ENCODE measurements at places on chromosomes 13 and 19.

DNA sequence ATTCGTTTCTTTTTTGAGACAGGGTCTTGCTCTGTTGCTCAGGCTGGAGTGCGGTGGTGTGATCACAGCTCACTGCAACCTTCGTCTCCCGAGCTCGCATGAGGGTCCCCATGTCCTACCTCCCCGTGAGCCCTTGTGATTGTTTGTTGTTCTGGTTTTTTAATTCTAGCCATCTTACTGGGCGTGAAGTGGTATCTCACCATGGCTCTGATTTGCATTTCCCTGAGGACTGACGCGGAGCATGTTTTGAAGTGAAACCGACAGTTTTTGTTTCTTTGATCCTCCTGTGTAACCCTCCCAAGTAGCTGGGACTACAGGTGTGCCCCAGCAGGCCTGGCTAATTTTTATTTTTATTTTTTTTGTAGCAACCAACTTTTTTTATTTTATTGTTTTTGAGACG, 21.7 kb downstream of the GNG7 start:
- DNase-seq, result no peak

- DNase-seq, result peak; percentile 89
Observed at GRCh38 chr19:1266129-1266915, 2.8 kb upstream of the CIRBP start.

DNA sequence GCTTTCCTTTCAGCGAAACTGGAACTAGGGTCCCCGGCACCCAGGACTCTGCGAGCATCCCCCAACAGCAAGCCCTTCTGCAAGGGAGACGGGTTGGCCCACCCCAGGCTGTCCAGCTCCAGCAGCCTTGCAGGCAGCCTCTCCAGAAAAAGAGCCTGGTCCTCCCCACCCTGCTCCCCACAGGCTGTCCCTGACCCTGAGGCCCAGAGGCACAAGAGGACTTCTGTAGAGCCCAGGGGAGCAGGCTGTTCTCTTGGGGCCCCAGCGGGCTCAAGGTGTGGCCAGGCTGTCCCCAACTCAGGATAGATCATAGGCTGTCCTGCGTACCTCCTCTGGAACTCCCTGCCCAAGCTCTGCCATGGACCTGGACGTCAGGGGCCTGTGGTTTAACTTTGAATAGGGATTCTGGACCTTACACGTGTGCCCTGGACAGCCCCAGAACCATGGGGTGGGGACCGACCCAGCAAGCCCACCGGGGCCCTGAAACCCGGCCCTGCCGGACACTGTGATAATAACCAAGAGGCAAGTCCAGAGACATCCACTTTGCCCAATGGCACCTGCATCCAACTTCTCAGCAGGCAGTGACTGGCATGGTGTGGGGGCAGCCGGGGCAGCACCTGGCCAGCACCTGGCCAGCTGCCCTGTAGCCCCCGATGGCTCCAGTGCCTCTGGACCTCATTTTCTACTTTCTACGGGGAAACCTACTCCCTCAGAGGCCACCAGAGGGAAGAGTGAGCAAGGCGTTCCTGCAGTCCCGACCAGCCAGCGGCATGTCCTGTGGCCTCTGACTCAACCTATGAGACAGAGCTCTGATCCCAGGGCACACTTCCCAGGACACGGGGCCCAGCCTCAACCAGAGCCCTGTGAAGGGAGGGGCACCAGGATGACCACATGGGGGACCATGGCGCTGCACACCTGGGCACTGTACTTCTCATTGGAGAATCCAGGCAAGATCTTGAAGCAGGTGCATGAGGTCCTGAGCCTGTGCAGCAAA, 50.9 kb upstream of the TPM4 start:
- peak; percentile 23 for DNase-seq

DNA sequence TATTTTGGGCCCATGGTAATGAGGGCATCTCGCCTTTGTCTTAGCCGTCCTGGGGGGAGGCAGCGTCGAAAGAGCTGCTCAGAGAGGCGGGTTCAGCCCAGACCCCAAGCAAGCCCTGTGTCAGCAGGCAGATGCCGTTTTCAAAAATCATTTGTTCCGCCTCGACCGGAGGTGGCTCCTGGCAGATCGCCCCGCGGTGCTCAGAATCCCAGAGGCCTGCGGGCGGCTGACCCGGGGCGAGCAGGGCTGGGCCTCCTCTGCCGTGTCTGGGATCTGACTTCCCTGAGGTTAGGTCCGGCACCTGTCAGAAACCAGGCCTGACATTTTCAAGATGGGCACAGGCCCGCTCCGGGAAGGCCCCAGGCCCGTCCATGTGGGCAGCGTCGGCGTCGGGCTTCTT, 36.1 kb downstream of the CRTC1 start:
- DNase-seq, result no peak

DNA sequence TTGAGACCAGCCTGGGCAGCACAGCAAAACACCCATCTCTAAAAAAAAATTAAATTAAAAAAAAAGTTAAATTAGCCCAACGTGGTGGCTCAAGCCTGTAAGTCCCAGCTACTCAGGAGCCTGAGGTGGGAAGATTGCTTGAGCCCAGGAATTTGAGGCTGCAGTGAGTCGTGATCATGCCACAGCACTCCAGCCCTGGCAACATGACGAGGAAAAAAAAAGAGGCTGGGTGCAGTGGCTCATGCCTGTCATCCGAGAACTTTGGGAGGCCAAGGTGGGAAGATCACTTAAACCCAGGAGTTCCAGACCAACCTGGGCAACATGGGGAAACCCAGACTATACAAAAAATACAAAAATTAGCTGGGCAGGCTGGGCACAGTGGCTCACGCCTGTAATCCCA, 2.2 kb upstream of the TMEM161A start:
- no peak for DNase-seq

DNA sequence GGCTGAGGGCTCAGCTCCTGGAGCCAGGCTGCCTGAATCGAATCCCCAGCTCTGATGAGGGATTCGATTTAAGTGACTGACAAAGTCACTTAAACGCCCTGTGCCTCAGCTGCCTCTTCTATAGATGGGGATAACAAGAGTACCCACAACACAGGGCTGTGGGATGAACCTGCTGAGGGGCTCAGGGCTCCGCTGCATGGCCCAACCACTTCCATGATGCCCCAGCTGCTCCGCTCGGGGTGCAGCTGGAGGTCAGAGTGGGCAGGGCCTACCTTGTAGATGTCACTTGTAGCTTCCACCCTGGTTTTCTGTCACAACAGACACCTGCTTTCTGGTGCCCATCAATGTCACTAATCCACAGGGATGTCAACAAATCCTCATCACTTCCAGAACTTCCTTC, 39.2 kb downstream of the STK24 start:
- no peak for DNase-seq

DNA sequence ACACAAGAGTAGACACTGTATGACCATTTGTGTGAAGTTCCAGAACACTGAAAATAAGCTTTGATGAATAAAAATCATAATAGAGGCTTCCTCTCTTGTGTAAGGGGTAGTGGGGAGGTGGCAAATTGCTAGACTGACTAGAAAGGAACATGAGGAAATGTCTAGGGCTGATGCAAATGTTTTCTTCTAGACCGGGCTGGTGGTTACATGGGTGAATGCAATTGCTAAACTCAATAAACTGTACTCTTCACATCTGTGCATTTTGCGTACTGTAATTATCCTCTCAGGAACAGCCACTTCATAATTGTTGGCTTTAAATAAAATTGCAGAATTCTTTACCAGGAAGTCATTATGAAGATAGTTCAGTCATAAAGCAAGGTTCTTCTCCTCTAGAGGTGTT, 5.2 kb upstream of the KBTBD7 start:
- DNase-seq, result peak; percentile 18

DNA sequence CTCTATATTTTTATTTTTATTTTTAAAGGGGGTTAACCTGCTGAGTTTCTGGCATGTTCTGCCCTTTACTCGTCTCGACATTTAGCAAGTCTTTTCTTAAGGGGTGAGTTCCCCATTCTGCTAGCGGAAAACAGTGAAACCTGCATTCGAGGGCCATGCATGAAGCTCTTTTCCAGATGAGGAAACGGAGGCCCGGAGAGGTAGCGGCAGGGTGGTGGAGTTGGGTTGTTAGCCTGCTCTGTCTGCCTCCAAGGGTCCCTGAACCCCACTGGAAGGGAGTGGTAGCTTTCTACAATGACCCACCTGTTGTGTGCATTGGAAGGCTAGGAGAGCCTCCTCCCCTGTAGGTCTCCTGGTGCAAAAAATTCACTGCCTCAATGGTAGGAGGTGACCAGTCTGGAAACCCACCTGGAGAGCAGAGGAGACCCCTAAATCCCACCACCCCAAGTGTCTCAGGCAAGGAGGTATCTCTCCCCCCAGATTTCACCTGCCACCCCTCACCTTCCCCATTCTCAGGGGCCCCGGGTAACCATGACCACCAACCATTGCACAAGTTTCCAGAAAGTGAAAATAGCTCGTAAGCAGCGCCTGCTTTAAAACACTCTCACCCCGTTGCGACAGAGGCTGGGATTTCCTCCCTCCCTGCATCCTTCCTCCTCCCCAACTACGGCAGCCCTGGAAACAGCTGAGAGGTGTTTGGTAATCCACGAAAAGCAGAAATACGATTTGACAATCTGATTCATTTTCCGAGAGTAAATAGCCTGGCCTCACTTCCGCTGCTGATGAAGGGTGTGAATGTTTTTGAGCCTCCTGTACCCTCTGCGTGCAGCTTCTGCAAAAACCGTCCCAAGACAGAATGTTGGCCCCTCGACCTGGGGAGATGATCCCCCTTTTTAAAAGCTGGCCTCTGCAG, 3.5 kb downstream of the KLF2 start:
- peak; percentile 23 for DNase-seq

DNA sequence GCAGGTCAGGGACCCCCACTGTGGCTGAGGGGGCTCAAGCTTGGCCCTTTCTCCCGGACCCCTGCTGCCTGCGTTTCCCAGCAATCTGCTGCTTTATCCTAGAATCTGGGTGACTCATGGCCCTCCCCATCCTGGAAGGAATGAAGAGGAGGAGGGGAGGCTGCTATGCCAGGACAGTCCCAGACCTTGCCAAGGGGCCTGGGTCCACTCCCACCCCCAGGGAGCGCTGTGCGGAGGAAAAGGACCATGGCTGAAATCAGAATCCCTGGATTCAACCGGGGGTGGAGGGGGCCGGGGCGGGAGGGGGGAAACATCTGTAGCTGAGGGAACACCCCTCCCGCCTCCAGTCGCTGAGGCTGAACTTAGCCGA, 20.5 kb downstream of the ZNF114 start:
- DNase-seq, result peak; percentile 43

GRCh38 chr13:81142306-81142999, 801.5 kb upstream of the SPRY2 start:
- no peak for DNase-seq

DNA sequence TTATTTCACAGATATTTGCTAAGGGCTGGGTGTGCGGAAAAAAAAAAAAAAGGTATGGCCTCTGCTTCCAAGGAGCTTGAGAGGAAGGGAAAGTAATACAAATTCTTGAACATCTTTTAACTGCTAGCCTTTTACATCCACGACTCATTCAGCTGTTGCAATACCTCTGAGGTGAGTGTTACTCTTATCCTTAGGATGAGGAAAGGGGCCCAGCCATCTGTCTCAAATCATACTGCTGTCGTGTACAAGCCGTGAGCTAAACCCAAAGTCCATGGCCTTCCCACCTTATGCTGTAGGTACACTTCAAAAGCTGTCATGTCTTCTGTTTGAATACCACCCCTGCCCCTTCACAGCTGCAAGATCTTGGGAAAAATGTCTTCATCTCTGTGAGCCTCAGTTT, 146.8 kb downstream of the KCNRG start:
- no peak for DNase-seq

DNA sequence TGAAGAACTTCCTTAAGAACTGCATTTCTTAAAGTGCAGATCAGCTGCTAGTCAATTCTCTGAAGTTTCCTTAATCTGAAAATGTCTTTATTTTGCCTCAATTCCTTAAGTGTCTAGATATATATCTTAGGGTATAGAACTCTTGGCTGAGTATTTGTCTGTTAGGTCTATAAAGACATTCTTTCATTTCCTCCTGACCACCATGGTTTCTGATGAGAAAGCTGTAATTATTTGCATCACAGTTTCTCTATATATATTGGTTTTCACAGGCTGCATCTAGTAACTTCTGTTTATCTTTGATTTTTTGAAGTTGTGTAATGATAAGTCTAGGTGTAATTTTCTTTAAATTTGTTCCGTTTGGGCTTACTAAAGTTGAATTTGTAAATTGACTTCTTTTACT, 15.2 kb downstream of the NDFIP2 start:
- no peak for DNase-seq
